ENCODE measurements at places on chromosomes 13 and 19.

GRCh38 chr13:97224544-97225300 lies 2.6 kb downstream of the MBNL2 start:
- DNase-seq, result no peak

DNA sequence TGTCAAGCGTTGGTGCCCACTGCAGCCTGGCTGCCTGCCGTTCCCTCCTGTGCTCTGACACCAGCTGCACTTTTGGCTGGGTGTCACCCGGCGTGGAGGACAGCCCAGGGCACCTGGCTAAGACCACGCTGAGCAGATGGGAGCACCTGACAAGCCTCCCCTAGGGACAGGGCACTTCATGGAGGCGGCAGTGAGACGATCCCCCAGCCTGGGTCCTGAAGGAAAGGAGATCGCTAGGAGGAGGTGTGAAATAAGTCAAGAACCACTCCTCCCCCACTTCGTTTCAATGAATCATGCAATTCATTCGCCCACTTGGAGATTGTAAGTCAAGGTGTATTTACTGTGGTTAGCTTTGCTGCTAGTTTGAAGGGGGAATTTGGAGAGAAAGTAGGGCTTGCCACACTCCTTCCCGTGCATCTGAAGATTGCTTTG lies 38.8 kb downstream of the VSTM2B start:
- no peak for DNase-seq

DNA sequence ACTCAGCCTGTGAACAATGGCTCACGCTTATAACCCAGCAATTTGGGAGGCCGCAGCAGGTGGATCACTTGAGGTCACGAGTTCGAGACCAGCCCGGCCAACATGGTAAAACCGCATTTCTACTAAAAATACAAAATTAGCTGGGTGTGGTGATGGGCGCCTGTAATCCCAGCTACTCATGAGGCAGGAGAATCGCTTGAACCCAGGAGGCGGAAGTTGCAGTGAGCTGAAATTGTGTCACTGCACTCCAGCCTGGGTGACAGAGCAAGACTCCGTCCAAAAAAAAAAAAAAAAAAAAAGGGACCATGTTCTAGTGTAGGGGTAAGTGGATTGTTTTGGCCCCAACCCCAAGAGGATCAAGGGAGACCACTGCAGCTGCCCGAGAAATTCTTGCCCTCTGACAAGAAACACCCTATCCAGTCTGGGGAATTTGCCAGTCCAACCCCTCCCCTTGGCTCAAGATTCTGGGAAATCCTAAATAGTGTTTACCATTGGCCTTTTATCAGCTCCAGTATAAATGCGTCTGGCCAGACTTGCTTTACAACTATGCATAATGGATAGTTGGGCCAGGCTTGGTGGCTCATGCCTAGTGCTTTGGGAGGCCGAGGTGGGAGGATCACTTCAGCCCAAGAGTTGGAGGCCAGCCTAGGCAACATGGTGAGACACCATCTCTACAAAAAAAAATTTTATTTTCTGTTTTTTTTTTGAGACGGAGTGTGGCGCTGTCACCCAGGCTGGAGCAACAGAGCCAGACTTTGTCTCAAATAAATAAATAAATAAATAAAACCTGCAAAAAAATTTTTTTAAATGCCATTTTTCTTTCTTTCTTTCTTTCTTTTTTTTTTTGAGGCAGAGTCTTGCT lies 5.1 kb upstream of the DHDH start:
- no peak for DNase-seq

DNA sequence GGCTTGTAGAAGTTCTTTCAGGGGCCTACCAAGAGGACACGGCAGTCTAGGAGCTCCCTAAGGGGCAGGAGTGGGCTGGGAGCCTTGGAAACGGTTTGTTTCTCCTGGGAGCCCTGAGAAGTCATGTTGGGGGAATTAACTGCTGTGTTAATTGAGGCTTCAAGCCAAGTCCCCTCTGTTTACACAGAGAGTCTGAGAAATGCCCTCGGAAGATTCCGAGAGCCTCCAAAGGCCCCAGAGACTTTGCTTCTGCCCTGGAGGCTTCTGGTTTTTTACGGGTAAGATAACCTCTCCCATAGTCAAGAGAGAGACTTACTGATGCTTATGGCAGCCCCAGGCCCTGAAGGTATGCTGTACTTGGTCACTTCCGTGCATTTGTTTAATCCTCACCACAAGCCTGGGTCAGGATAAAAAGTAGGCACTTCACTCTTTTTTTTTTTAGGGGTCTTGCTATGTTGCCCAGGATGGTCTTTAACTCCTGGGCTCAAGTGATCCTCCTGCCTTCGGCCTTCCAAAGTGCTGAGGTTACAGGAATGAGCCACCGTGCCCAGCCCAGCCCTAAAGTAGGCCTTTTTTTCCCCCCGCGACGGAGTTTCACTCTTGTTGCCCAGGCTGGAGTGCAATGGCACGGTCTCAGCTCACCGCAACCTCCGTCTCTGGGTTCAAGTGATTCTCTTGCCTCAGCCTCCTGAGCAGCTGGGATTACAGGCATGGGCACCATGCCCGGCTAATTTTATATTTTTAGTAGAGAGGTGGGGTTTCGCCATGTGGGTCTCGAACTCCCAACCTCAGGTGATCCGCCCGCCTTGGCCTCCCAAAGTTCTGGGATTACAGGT lies 15.2 kb downstream of the IER2 start:
- DNase-seq, result no peak

- DNase-seq, result no peak
Observed at GRCh38 chr13:43587376-43587775, 199.4 kb downstream of the ENOX1 start.

GRCh38 chr19:7959211-7959610 lies 15.7 kb upstream of the TIMM44 start:
- no peak for DNase-seq

GRCh38 chr13:101579281-101579802 lies 126.9 kb downstream of the ITGBL1 start:
- DNase-seq, result no peak
